ENCODE measurements at places on chromosomes 16 and 17.

DNA sequence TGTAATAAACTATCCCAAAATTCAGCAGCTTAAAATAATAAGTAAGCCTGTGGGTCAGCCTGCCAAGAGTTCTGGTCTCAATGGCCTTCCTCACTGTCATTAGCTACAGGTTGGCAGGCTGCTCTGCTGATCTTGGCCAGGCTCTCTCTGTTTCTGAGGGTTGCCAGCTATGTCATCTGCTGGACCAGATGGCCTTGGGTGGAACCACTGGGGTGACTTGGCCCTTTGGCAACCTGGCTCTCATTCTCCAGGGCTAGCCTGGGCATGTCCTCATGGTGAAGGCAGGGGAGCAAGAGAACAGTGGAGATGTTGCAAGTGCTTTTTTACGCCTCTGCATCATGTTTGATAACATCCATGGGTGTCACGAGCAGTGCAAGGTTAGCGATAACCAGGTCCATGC, 13.9 kb downstream of the ITGAM start:
- no peak overlapping the region for H3K27ac ChIP-seq
- peaks cover 25% of the 10 kb centered on the region for H3K27me3 ChIP-seq
- no peaks in the 10 kb centered on the region for H3K36me3 ChIP-seq

- no peaks in the 10 kb centered on the region for H3K4me1 ChIP-seq
- no peaks in the 10 kb centered on the region for H3K27me3 ChIP-seq
- no peaks in the 10 kb centered on the region for H3K36me3 ChIP-seq
Measured at GRCh38 chr16:89828870-89829629, 775 bp downstream of the SPIRE2 start.

DNA sequence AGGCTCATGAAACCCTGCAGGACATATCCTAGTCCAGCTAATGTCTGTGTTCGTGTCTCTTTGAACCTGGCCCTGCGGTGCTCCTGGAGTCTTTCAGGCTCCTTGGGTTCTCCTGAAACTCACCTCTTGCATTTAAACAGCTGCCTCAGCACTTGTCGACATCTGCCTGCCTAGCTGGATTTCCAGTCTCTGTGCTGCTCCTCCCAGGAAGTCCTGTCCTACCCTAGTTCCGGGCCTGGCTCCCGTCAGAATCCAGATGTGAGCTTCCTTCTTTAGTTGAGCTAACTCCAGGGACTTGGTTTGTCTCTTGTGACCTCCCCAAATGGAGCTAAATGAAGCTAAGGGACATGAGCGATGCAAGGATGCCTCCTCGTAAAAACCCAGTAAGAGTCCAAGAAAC, 155.2 kb upstream of the PIRT start:
- no peak for DNase-seq
- H3K36me3 ChIP-seq, result no peaks in the 10 kb centered on the region
- no peaks in the 10 kb centered on the region for H3K27me3 ChIP-seq
- no peak overlapping the region for H3K27ac ChIP-seq
- H3K4me3 ChIP-seq, result no peak overlapping the region

- no peaks in the 10 kb centered on the region for H3K4me1 ChIP-seq
- DNase-seq, result no peak
- peak overlapping the region; percentile 90 for H3K27ac ChIP-seq
- no peaks in the 10 kb centered on the region for H3K27me3 ChIP-seq
- no peaks in the 10 kb centered on the region for H3K36me3 ChIP-seq
- H3K4me3 ChIP-seq, result peak overlapping the region; percentile 89
Measured at GRCh38 chr16:74298104-74298503, 1.5 kb downstream of the PSMD7 start.

DNA sequence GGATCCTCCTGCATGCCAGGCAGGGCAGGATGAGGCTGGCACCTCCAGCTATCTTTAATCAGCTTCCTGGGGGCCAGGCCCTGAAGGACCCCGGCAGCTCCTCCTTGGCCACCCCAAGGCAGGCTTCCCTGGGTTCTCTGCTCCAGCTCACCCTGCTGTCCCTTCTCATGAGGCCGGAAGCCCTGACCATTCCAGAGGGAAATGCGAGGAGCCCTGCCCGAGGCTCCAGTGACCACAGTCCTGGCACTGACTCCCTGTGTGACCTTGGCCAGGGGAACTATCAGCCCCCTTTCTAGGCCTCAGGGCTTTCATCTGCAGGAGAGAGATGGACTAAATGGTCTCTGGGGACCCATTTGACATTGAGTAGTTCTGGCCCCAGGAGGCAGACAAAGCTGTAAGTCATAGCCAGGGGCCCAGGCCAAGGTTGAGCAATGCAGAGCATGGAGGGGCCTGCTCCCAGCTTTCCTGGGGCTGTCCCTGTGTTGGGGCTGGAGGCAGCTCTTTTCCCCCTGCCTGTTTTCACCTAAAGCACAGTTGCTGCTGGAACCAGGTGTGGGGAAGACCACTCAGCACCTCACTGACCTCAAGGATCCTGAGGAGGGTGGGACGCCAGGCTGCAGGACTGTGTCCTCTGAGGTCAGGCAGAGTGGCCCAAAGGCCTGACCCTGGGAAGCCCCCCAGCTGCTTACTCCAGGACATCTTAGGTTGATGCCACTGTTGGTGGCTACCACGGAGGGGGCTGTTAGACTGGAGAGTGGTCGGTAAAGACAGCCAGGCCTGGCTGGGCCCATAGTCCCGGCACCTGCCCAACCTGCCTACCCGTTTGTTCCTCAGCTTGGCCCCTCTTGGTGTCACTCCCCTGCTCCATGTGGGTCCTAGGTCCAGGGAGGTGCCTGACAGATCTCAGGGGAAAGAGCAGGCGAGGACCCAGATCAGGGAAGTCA, 8.1 kb downstream of the KCNH6 start:
- peaks cover 25% of the 10 kb centered on the region for H3K27me3 ChIP-seq
- no peak overlapping the region for H3K4me3 ChIP-seq
- DNase-seq, result no peak
- no peaks in the 10 kb centered on the region for H3K4me1 ChIP-seq

GRCh38 chr16:50313596-50314478, 47.5 kb downstream of the ADCY7 start:
- H3K27me3 ChIP-seq, result no peaks in the 10 kb centered on the region
- peaks cover 4% of the 10 kb centered on the region for H3K36me3 ChIP-seq
- H3K4me3 ChIP-seq, result no peak overlapping the region
- H3K27ac ChIP-seq, result no peak overlapping the region

DNA sequence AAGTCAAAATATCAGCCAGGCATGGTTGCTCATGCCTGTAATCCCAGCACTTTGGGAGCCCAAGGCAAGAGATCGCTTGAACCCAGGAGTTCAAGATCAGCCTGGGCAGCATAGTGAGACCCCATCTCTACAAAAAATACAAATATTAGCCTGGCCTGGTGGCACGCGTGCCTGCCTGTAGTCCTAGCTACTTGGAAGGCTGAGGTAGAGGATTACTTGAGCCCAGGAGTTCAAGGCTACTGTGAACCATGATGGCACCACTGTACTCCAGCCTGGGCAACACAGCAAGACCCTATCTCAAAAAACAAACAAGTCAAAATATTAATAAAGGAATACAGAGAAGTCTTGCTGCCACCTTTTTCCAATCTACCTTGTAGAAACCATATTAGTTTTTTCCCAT, 4.2 kb downstream of the ZNF689 start:
- no peak for DNase-seq
- H3K4me3 ChIP-seq, result no peak overlapping the region
- no peaks in the 10 kb centered on the region for H3K27me3 ChIP-seq
- H3K4me1 ChIP-seq, result peaks cover 3% of the 10 kb centered on the region
- H3K27ac ChIP-seq, result no peak overlapping the region
- no peaks in the 10 kb centered on the region for H3K36me3 ChIP-seq

GRCh38 chr17:76534831-76535732, 2.4 kb downstream of the CYGB start:
- no peak overlapping the region for H3K4me3 ChIP-seq
- peaks cover 89% of the 10 kb centered on the region for H3K27me3 ChIP-seq
- no peak overlapping the region for H3K27ac ChIP-seq
- no peaks in the 10 kb centered on the region for H3K4me1 ChIP-seq
- no peaks in the 10 kb centered on the region for H3K36me3 ChIP-seq

DNA sequence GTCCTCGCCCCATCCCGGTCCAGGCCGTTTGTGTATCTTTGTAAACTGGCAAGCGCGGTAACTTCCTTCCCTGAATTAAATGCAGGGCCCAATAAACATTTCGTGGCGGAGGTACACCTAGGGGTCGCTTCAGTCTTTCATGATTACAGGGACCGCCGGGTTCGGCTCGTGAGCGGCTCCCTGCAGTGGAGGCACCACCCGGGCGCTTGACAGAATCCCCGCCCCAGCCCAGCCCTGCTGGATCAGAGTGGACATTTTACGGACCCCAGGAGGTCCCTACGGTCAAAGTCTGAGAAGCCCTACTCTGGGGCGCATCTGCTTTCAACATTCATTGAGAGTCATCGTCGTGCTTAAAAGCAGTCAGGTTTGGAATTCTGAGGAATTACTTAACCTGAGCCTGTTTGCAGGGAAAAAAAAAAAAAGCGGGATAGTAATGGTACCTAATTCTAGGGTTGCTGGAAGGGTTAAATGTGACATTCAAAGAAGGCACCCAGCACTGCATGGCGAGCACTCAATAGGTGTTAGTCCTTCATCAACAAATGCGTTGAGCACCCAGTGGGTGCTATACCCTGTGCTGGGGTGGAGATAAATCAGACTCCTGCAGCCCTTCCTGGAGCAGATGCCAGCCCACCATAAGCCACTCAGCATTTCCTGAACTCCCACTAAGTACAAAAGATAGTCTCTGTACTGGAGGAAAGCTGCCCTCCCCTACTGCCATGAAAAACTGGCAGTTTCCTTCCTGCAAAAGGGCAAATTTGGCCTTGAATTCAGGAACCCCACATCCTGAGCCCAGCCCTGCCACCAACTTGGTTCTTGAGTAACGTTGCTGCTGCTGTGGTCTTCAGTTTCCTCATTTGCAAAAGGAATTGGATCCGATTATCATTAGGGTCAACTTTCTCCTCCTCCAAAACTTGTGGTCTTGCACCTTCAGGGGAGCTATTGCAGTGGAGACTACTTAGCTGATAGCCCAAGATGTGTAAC, 658 bp upstream of the DUSP3 start:
- peaks cover 54% of the 10 kb centered on the region for H3K27me3 ChIP-seq
- H3K4me1 ChIP-seq, result peaks cover 5% of the 10 kb centered on the region
- DNase-seq, result no peak
- H3K36me3 ChIP-seq, result no peaks in the 10 kb centered on the region
- no peak overlapping the region for H3K27ac ChIP-seq

DNA sequence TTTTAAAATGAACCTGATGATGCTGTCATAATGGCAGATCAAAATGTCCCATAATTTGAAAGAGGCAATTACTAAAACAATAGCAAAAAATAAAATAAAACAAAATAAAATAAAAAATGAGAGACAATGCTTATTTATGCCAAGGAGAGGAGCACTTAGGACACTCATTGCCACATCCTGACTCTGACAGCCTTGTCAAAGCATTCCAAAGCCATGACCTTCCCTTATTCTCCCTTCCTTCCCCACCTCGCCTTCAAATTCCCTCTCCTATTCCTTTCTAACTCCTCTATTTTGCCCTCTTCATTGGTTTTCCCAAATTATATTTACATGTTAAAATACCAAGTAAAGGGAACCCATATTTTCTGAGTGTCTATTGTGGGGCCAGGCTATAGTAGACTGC, 220.0 kb downstream of the CDH13 start:
- no peaks in the 10 kb centered on the region for H3K4me1 ChIP-seq
- H3K4me3 ChIP-seq, result no peak overlapping the region
- no peaks in the 10 kb centered on the region for H3K36me3 ChIP-seq
- DNase-seq, result no peak
- no peaks in the 10 kb centered on the region for H3K27me3 ChIP-seq

DNA sequence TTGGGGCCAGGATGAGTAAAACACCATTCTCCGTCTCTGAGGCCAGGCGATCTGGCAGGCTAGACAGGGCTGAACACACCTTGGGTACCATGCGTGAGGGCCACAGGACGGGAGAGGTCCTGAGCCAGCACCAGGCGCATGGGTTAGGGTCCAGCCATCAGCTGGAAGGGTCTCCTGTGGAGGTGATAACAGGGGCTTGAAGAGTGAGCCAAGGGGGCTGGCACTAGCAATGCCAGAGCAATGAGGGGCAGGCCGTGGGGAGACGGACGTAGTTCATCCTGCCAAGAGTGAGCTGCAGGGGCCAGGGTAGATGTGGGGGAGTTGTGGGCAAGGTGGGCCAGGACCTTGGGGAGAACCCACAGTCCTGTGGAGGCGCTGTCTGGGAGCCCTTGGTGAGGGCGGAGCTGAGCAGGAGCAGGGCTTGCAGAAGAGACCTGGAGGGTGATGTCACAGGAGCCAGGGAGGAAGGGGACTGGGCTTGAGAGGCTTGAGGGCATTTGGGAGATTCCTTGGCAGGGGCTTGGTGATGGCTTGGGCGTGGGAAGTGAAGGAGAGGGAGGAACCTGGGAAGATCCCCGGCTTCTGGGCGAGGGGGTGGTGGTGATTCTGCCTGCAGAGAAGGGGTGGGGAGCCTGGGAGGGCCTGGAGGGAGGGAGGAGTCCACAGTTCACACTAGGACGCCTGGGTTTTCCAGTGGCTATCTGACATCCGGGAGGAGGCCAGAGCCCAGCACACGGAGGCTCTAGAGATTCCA, 6.3 kb upstream of the NPTX1 start:
- DNase-seq, result no peak
- no peak overlapping the region for H3K27ac ChIP-seq
- H3K4me1 ChIP-seq, result no peaks in the 10 kb centered on the region
- no peak overlapping the region for H3K4me3 ChIP-seq

GRCh38 chr17:39663340-39663687, 1.8 kb upstream of the TCAP start:
- no peak overlapping the region for H3K4me3 ChIP-seq
- no peaks in the 10 kb centered on the region for H3K4me1 ChIP-seq
- peaks cover 18% of the 10 kb centered on the region for H3K27me3 ChIP-seq
- no peak for DNase-seq
- H3K36me3 ChIP-seq, result no peaks in the 10 kb centered on the region

GRCh38 chr16:68779891-68780290, 42.8 kb downstream of the CDH1 start:
- DNase-seq, result no peak
- no peak overlapping the region for H3K4me3 ChIP-seq
- H3K4me1 ChIP-seq, result peaks cover 7% of the 10 kb centered on the region
- peaks cover 49% of the 10 kb centered on the region for H3K27me3 ChIP-seq

- no peak for DNase-seq
- no peaks in the 10 kb centered on the region for H3K36me3 ChIP-seq
- peaks cover 24% of the 10 kb centered on the region for H3K4me1 ChIP-seq
Measured at GRCh38 chr16:67539271-67539670, 10.6 kb downstream of the RIPOR1 start.

- H3K27ac ChIP-seq, result no peak overlapping the region
- DNase-seq, result no peak
- H3K4me1 ChIP-seq, result no peaks in the 10 kb centered on the region
- no peaks in the 10 kb centered on the region for H3K36me3 ChIP-seq
- H3K4me3 ChIP-seq, result no peak overlapping the region
Measured at GRCh38 chr16:54027558-54027957, 259.0 kb downstream of the IRX3 start.

- peaks cover 8% of the 10 kb centered on the region for H3K4me1 ChIP-seq
- H3K36me3 ChIP-seq, result no peaks in the 10 kb centered on the region
- DNase-seq, result no peak
Measured at GRCh38 chr16:585351-585750, 4.5 kb upstream of the RAB40C start.

All from MM.1S (cell line).